ENCODE measurements at places on chromosomes 4 and X.

GRCh38 chr4:165931741-165932140, 58.7 kb downstream of the TLL1 start:
- DNase-seq, result no peak

DNA sequence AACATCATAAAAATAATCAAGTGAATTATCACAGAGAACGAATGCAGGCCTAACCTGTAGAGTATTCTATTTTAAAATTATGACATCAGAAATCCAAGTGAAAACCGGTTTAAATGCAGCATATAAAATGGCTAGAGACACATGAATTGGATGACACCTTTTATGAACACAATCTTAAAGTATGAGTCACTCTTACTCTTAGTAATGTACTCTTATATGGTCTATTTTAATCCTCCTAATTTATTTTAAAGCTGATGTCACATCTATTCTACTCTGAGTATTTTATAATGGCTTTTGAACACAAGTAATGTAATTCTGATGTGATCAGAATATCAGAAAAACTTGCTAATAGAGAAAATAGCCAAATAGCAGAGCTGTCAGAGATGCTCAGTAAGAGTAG, 161.4 kb upstream of the RADX start:
- no peak for DNase-seq

- no peak for DNase-seq
Measured at GRCh38 chr4:98245226-98245625, 16.0 kb upstream of the RAP1GDS1 start.

- no peak for DNase-seq
Measured at GRCh38 chrX:48489892-48490291, 13.9 kb downstream of the FTSJ1 start.

GRCh38 chr4:70564033-70564432, 28.0 kb upstream of the AMBN start:
- no peak for DNase-seq

DNA sequence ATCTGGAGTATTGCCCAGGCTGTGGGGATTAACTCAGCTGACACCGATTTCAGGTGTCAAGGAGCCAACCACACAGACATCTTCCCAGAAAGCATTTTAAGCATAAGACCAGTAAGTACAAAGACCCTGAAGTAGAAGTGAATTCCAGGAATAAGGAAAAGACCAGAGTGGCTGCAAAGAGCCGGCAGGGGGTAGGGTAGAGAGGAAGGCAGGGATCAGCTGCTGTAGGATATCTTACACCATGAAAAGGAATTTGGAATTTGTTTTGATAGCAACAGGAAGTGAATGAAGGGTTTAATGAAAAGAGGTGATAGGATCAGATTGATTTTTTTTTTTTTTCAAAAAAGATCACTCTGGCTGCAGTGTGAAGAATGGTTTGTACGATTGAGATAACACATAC, 113.6 kb upstream of the PPARGC1A start:
- DNase-seq, result no peak

GRCh38 chr4:188147776-188148175, 8.5 kb downstream of the TRIML1 start:
- no peak for DNase-seq

DNA sequence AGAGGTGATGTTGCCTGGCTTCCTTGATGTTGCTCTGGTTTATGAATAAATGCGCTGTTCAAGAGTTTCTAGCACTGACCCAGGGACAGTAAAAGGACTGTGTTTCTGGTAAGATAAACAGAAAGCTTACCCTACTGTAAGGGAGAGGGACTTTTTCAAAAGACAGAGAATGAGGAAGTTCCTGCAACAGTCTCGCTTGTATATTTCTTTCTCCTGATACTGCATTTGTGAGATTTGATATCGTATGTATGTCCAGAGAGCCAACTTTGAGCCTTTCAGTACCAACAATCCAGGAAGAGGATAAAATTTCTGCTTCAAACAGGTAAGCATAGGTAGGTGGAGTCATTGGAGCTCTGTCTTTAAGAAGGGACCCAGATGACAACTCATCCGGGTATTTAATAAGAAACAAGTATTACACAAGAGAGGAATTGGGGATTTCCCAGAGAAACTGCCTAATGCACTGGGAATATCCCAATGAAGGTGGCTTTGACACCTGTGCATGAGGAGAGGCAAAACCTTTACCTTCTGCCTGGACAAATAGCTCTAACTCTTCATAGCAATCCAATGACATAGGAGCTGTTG, 773 bp downstream of the DAPP1 start:
- DNase-seq, result no peak

DNA sequence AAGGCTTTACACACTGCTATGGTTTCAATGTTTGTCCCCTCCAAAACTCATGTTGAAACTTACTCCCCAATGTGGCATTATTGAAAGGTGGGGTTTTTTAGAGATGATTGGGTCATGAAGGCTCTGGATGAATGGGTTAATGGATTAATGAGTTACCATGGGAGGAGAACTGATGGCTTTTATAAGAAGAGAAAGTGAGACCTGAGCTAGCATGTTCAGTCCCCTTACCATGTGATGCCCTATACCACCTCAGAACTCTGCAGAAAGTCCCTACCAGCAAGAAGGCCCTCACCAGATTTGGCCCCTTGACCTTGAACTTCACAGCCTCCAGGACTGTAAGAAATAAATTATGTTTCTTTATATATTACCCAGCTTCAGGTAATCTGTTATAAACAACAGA, 68.9 kb upstream of the CAPN6 start:
- DNase-seq, result no peak

DNA sequence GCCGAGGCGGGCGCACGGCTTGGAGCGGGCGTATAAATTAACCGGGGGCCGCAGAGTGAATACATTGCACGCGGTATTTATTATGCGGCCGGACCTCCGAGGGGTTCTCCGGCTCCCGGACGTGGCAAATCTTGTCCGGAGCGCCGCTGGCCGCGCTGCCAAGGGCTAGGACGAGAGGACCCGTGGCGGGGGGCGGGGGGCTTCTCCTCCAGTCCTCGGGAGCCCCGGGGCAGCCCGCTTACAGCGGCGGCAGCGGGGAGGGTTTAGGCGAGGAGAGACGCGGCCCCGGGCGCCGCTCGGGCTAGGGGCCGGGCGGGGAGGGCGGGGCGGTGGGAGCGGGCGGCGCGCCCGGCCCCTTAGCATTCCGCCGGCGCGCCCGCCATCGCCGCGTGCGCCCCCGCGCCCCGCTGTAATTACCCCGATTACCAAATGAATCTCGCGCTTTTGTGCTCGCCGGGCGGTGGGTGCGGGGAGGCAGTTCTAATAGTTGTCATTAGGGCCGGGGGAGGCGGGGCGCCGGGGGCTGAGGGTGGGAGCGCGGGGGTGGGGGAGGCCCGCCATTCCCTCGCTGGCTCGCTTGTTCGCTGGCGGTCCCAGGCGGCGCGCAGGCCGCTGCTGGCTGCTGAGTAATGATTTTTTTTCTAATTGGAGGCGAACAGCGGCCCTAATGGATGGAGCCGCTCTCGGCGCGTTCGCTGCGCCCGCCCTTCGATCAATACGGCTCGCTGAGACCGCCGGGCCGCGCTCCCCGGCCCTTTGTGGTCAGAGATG, 276.6 kb downstream of the BCOR start:
- DNase-seq, result no peak

GRCh38 chr4:84894621-84895020, 71.9 kb downstream of the WDFY3 start:
- no peak for DNase-seq

- DNase-seq, result no peak
Measured at GRCh38 chr4:142452161-142452855, 393.8 kb downstream of the INPP4B start.

DNA sequence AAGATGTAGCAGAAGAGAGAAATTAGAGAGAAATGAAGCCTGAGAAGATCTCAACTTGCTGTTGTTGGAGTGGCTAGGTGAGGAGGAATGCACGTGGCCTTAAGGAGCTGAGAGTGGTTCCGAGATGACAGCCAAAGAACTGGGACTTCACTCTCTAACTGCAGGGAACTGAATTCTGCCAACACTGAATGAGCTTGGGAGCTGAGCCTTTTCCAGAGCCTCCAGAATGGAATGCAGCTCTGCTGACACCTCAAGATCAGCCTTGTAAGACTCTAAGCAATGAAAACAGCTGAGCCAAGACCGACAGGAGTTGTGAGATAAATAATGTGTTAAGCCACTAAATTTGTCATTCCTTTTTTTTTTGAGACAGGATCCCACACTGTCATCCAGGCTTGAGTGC, 73.0 kb downstream of the TLL1 start:
- DNase-seq, result no peak

GRCh38 chrX:82092307-82092706, 890.4 kb downstream of the SH3BGRL start:
- no peak for DNase-seq

- no peak for DNase-seq
Measured at GRCh38 chrX:53251307-53251706, 26.3 kb upstream of the KDM5C start.

GRCh38 chr4:163709601-163710000, 215.1 kb downstream of the TMA16 start:
- no peak for DNase-seq

- DNase-seq, result no peak
Measured at GRCh38 chr4:6852582-6852981, 57.0 kb upstream of the TBC1D14 start.

DNA sequence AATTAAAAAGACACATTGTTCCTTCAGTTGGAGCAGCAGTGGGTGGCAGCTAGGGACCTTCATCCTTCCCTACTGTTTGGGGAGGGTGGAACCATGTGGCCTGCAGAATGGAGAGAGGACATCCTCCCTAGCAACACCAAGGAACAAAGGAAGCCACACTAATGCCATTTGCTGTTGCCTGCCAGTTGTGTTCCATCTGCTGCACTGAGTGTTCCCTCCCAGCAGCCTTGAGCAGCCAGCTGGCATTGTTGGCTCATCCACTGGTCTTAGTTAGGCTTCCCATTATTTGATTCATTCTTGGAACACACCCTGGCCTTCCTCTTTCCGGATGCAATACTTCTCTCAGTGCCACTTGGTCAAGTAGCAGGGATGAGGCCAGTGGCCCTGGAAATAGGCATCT, 25.0 kb upstream of the HMGB3 start:
- DNase-seq, result peak; percentile 6

DNA sequence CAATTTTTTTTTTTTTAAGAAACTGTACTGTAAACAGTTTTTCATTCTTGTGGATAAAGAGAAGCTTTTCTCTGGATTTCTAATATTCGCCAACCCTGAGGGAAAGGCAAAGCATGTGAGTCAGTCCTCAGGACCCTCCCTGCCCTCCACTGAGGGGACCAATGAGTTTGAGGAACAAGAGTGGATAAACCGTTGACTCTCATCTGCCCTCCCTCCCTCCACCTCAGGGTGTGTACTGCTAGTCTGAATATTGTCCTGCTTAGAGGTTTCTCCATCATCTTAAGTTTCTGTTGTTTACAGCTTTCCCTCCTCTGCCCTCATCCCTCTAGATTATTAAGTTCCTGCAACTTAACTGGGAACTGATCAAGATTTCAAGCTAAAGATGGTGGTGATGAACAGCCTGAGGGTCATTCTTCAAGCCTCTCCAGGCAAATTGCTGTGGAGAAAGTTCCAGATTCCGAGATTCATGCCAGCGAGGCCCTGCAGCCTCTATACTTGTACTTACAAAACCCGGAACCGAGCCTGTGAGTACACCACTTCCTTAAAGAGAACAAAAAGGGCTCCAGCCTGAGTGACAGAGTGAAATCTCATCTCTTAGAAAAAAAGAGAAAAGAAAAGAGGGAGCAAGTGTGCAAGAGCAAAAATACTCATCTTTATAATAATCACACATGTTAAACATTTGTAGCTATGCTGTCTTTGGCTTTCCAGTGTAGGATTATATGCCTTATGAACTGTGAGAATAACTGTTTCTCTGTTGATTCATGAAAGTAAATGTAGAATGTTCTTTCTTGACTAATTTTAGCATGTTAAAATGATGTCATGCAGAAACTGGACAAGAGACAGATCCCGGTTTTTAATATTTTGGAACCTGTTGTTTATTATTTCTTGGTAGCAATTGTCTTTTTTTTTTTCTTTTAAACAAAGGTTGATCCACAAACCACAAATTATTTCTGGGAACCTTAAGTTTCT, 11.9 kb downstream of the CA5B start:
- no peak for DNase-seq

- DNase-seq, result no peak
Measured at GRCh38 chrX:1488141-1488540, 35.4 kb upstream of the ASMTL start.

- no peak for DNase-seq
Measured at GRCh38 chrX:153671589-153672530, 1.8 kb downstream of the PNCK start.

GRCh38 chr4:86991994-86992393, 57.2 kb downstream of the AFF1 start:
- DNase-seq, result no peak

DNA sequence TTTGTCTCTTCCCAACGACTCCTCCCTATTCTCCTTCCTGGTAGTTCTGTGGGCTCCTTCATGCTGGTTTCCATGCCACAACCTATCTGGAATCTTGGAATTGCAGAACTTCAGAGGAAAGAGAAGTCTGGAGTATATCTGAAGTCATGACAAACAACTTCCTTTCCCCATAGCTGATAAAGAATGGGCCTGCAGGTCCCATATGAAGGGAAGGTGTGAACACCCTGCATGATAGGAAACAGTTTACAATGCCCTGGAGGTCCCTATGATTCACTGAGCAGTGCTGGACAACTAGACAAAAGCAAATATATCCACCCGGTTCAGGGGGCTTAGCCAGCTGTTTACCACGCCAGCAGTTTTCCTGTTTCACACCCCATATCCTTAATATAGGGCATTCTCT, 19.4 kb downstream of the FAM9C start:
- no peak for DNase-seq

DNA sequence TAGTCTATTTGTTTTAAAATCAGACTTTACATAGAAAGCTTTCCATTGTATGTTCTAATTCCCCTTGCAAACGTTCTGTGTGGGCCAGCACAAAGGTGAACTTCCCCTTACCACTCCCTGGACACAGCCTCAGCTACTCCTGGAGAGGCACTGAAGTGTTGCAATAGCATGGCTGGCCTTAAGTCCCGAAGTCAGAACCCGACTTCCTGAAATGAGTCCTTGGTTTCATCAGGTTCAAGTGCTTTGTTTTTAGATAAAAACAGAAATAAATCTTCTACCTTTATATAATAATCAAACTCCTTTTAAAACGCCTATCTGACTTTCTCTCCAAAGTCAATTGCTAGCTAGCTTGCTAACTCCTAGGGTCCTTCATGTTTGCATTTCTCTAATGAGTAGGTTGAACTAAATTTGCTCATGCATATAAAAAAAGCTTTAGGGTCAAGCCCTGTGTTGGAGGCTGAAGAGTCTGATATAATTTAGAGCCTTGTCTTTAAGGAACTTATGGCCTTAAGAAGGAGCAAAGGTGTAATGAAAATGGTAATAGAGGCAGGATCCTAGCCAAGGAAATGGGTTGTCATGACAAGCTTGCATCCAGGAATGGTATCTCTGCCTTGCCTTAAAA, 9.0 kb downstream of the BMP3 start:
- no peak for DNase-seq

- DNase-seq, result no peak
Measured at GRCh38 chr4:78734441-78735162, 41.5 kb upstream of the BMP2K start.

DNA sequence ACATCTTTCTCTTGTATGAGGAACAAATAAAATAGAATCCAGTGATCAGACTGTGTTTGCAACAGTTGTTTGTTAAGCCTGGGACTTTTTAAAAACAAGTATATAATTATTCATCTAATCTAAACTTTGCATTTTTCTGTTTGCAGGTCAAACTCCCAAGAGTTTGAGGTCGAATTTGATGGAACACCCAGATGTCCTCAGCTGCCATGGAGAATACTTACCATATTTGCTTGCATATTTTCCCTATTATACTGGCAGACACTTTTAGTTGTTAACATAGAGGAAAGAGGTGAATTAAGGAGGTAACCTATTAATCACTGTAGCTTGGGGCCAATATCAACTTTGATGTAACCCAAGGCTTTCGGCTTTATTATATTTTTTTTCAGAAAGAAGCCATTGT, 401.5 kb upstream of the DIPK2B start:
- no peak for DNase-seq

GRCh38 chr4:12966726-12967125, 517.4 kb downstream of the RAB28 start:
- no peak for DNase-seq
